ENCODE measurements at places on chromosomes 5 and 9.

GRCh38 chr5:177427919-177428573 lies 1.6 kb downstream of the GRK6 start:
- peak overlapping the region; percentile 69 for H3K4me3 ChIP-seq
- no peaks in the 10 kb centered on the region for H3K36me3 ChIP-seq
- no peaks in the 10 kb centered on the region for H3K27me3 ChIP-seq
- no peak overlapping the region for H3K27ac ChIP-seq

DNA sequence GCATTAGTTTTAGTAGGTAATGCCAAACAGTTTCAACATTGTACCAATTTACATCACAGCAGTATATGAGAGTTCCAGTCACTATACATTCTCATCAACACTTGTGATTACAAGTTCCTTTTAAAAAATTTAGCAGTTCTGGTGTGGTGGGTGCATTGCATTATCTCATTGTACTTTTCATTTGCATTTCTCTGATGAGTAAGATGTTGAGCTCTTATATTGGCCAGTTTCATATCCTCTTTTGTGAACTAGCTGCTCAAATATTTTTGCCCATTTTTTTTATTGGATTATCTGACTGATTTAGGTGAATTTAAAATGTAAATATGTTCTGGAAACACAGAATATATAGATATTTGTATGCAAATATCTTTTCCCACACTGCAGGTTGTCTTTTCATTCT lies 160.9 kb upstream of the NR3C1 start:
- no peaks in the 10 kb centered on the region for H3K36me3 ChIP-seq
- no peak for DNase-seq
- H3K4me1 ChIP-seq = no peaks in the 10 kb centered on the region
- H3K27me3 ChIP-seq = no peaks in the 10 kb centered on the region

- H3K4me3 ChIP-seq = peak overlapping the region; percentile 49
- DNase-seq = peak; percentile 92
- H3K4me1 ChIP-seq = no peaks in the 10 kb centered on the region
- H3K27me3 ChIP-seq = no peaks in the 10 kb centered on the region
Measured at GRCh38 chr5:142364251-142365145, 39.7 kb upstream of the SPRY4 start.

DNA sequence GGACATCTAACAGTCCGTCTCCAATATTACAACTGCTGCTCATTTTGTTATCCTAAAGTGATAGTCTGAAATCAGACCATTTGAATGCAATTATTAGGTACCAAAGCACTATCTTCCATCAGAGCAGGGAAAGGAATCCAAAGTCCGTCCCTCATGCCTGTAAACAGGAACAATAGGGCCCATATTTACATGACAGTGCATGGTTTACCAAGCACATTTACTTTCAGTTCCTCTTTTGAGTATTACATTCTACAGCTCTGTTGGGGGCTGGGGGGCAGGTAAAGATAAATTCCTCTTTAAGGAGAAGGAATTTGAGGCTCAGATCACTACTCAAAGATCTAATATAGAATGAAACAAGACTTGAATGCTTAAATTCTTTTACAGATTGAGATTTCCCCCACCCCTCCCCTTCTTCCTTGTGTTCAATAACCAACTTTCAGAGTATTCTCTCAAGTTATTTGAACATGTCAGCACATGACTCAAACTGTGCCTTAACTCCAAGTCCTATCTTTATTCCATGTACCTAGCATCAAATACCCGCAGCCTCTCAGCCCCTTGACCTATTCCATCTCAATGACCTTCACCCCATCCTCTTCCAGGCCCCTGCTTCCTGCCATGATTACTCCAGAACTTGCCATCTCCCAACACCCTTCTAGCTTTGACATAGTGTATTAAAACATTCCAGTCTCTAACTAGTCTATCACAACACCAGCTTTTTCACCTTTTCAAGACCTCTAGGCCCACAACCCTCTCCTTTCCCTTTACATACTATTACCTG lies 71.0 kb downstream of the BRINP1 start:
- H3K27me3 ChIP-seq = no peaks in the 10 kb centered on the region
- H3K4me1 ChIP-seq = no peaks in the 10 kb centered on the region
- no peak overlapping the region for H3K27ac ChIP-seq
- no peak for DNase-seq
- H3K36me3 ChIP-seq = no peaks in the 10 kb centered on the region
- H3K4me3 ChIP-seq = no peak overlapping the region

DNA sequence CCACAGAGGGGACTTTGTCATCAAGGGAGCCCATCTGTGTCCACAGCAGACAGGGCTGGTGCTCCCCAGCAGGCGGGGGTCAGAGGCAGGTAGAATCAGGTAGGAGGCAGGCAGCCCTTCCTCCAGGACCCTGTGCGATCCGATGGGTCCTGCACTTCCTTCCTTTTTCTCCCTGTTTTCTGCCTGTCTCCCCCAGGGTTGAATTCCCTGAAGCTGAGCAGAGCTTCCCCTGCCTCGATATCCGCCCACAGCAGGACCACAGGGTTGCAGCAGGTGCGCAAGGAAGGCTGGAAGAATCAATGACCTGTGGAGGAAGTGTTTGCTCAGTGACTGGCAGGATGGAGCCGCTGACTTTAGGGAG lies 69.2 kb downstream of the MRPL36 start:
- H3K4me1 ChIP-seq = no peaks in the 10 kb centered on the region
- H3K4me3 ChIP-seq = no peak overlapping the region
- H3K27me3 ChIP-seq = no peaks in the 10 kb centered on the region
- no peak for DNase-seq
- no peaks in the 10 kb centered on the region for H3K36me3 ChIP-seq

DNA sequence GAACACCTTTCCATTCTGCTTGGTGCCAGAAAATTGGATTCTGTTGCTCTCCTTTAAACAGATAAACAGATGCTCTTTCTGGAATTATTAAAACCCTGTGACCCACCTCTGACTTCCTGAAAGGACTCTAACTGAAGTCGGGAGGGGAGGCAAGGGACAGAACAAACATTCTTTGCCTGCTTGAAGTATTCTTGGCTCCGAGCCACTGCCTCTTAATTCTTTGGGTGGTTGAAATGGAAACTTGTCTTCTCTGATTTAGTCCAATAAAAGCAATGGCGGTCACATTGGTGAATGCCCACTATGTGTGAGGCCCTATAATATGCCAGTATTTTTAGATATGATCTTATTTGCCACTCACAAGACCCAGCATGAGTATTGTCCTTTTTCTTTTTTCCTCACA lies 236.8 kb downstream of the SLIT3 start:
- no peaks in the 10 kb centered on the region for H3K36me3 ChIP-seq
- no peak overlapping the region for H3K27ac ChIP-seq
- peaks cover 19% of the 10 kb centered on the region for H3K4me1 ChIP-seq
- no peaks in the 10 kb centered on the region for H3K27me3 ChIP-seq
- peak; percentile 86 for DNase-seq
- no peak overlapping the region for H3K4me3 ChIP-seq

- H3K27ac ChIP-seq = no peak overlapping the region
- no peaks in the 10 kb centered on the region for H3K36me3 ChIP-seq
- H3K27me3 ChIP-seq = no peaks in the 10 kb centered on the region
- H3K4me1 ChIP-seq = no peaks in the 10 kb centered on the region
- no peak for DNase-seq
Measured at GRCh38 chr5:63089147-63089546, 510.5 kb downstream of the LRRC70 start.
